ENCODE measurements at places on chromosomes 1 and 21. TPM values are rescaled to one million over a fixed set of nuclear protein-coding genes. Genes with fewer than 3 reads are reported as not detected.

GRCh38 chr21:45225741-45226327, 61.9 kb downstream of the POFUT2 start:
- no peak for DNase-seq

DNA sequence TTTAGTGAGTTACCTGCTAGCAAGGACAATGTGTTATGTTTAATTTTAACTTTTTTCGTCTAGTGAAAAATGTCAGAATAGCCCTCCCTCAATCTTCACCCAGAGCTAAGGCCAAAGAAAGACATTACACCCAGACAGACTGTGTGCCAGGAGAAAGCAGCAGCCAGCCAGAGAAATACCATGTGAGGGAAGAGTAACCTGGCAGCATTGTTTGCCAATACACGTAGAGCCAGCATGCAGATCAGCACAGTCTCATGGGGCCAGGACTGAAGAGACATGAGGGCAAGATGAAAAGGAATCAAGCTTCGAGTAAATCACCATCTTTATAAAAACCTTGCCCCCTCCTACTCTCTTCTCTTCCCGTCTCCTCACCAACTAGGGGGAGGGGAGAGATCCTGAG, 88.5 kb upstream of the ADAR start:
- DNase-seq = no peak

Gene SHE
- 4.2 TPM for total RNA-seq

GRCh38 chr21:37063433-37063832, 9.4 kb downstream of the PIGP start:
- DNase-seq = no peak

GRCh38 chr1:92583821-92584760, 97.4 kb upstream of the GFI1 start:
- DNase-seq = no peak

DNA sequence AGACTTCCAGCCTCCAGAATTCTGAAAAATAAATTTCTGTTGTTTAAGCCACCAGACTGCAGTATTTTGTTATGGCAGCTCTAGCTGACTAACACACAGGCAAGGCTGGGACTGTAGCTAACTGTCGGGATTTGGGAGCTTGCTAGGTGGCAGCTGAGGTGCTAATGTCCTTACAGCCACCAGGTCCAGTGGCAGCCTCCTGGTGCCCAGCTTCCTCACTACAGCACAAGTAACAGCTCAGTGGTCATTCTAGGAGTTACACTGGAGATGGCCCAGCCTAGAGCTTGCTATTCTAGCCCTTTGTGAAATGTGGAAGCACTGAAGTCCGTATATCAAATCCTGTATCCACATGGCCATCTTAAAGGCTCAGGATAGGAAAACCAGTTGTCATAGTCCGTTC, 4.3 kb upstream of the C1orf115 start:
- no peak for DNase-seq

Gene S100A3
- 88.0 TPM for total RNA-seq

- no peak for DNase-seq
These were observed 240.2 kb upstream of the PTBP2 start for GRCh38 chr1:96481409-96481808.

Gene KCNT2
- 0.34 TPM for total RNA-seq

GRCh38 chr1:13663969-13664368, 36.0 kb upstream of the PRDM2 start:
- DNase-seq = no peak

- no peak for DNase-seq
These were observed 288.7 kb downstream of the SPATA17 start for GRCh38 chr1:217919683-217920388.

Gene ADORA3
- total RNA-seq = 2.0 TPM

- DNase-seq = no peak
These were observed 6.9 kb upstream of the TRIM17 start for GRCh38 chr1:228423404-228424053.

GRCh38 chr1:153277852-153278251, 18.4 kb downstream of the LORICRIN start:
- DNase-seq = no peak

GRCh38 chr1:101957771-101958170, 39.0 kb downstream of the OLFM3 start:
- DNase-seq = no peak

Gene OR2AK2
- not detected for total RNA-seq

DNA sequence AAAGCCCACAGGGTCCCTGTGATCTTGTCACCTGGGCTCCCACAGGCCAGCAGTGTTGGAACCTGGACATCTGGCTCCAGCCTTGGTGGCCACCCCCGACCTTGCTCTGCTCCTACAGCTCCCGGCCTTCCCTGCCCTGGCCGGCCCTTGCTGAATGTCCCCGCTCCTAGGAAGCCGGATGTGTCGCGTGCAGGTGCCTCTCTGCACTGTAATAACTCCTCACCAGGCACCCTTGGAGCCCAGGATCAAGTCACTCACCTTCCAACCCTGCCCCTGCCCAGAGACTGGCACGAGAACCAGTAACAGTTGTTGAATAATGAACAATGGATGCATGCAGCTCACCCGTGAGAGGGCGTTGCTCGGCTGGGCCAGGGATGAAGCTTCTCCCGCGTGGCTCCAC, 12.1 kb downstream of the PDE9A start:
- no peak for DNase-seq

Gene TNFRSF1B
- total RNA-seq = 35.2 TPM

DNA sequence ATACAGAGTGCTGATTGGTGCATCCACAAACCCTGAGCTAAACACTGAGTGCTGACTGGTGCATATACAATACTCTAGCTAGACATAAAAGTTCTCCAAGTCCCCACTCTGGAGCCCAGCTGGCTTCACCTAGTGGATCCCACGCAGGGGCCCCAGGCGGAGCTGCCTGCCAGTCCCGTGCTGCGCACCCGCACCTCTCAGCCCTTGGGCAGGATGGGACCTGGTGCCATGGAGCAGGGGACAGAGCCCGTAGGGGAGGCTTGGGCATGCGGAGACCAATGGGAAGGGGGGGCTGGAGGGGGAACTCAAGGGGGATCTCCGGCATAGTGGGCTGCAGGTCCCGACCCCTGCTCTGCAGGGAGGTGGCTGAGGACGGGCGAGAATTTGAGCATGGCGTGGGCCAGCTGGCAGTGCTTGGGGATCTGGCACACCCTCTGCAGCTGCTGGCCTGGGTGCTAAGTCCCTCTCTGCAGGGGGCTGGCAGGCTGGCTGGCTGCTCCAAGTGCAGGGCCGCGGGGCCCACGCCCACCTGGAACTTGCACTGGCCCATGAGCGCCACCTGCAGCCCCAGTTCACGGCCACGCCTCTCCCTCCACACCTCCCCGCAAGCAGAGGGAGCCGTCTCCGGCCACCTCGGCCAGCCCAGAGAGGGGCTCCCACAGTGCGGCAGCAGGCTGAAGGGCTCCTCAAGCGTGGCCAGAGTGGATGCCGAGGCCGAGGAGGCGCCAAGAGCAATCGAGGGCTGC, 104.9 kb downstream of the NTMT2 start:
- DNase-seq = no peak

Gene ERICH3
- not detected for total RNA-seq

DNA sequence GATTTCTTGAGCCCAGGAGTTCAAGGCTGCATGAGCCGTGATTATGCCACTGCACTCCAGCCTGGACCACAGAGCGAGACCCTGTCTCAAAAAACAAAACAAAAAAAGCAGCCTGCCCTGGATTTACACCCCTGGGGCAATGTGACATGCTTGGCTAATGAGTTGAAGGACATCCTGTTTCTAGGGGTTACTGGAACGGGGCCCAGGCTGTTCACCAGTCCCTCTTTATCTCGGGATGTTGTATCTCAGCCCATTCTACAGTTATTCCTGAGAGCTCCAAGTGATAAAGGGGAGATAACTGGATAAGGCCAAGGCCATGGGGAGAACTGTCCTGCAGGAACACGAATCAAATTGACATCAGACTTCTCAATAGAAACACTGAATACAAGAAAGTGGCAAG, 21.7 kb upstream of the S100A2 start:
- DNase-seq = no peak

DNA sequence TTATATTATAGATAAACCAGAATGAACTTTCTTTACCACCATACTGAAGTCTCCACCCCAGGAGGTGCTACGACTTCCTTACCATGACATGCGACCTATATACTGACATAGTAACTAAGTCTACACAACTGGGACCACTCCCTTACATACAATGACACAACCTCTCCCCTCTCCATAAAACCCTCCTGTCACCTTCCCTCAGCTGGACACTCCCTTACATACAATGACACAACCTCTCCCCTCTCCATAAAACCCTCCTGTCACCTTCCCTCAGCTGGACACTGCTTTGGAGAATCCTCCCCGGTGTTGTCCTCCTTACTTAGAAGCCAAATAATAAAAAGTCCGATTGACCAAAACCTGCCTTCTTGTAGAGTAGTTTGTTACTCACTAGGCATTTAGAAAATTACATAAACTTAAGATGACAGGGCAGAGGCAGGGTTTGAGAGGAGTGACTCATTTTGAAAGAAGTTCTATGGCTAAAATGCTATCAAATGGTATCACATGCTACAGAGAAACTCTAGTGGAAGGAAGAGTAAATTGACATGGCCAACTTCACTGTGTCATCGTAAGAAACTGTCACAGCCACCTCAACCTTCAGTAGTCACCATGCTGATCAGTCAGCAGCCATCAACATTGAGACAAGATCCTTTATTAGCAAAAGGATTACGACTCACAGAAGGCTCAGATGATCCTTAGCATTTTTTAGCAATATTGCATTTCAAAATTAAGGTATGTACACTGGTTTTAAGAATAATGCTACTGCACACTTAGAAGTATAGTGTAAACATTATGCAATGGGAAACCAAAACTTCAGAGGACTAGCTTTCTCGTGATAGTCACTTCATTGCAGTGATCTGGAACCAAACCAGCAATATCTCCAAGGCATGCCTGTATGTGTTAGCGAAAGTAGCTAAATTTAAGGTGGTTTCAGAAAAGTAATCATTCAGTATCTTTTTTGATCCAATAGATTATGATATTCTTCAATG, 56.4 kb downstream of the AHCTF1 start:
- no peak for DNase-seq

Gene SLC19A2
- 22.9 TPM for total RNA-seq

DNA sequence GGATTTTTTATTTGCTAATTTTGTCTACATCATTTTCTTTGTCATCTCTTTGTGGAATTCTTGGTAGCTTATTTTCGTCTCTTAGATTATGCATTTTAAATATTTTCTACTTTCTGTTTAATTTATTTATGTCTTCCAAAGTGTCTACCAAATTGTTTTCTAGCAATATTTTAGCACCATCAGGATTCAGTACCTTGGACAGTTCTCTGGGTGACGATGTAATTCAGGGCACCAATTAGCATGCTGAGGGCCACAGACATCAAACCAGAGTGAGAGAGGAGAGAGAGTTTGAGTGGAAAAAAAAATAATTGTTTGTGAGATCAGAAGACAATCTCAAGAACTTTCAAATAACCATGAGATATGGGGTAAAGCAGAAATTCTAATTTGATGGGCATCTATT, 169.8 kb upstream of the CXADR start:
- no peak for DNase-seq

DNA sequence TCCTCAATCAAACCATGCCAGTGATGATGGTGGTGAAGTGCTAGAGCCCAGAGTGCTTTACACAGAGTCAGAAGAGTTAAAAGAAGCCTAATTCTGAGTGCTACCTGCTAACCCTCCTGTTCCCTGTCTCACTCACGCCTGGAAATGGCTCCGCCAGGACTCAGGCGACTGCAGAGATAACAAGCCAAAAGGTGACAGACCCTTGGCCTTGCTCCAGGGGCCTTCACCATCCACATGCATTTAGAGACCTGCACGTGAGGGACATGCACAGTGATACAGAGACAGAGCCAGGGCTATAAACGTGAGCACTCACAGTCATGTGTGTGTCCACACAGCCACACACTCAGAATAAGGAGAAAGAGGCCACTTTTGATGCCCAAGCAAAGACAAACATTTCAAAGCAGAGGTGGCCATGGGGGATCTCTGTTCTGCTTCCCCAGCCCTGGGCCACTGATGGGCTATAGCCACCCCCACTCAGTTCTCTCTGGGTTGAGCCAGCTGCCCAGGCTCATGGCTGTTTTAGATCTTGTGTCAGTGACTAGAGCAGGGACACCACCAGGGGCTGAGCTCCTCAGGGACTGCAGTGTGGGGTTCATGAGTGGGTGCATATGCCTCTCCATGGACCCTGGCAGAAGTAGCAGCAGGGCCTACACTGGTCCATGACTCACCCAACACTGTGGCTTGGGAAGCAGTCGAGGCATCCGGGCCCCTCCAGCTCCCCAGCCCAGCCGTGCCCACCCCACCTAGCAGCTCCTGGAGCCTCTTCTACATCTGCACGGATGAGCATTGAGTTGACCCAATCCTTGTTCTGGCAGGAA, 117.2 kb downstream of the EPHB2 start:
- no peak for DNase-seq

- no peak for DNase-seq
These were observed 61.3 kb upstream of the MUTYH start for GRCh38 chr1:45401524-45401923.

- DNase-seq = no peak
These were observed 194.6 kb downstream of the ST6GALNAC3 start for GRCh38 chr1:76269155-76269554.

Gene ATP1A1
- total RNA-seq = 558 TPM

- no peak for DNase-seq
These were observed 544 bp upstream of the CCT8 start for GRCh38 chr21:29074007-29074376.

- DNase-seq = no peak
These were observed 69.5 kb downstream of the EDEM3 start for GRCh38 chr1:184685116-184685515.

Gene LRIG2
- 7.9 TPM for total RNA-seq

Gene A3GALT2
- total RNA-seq = not detected

GRCh38 chr21:41227357-41228005, 59.5 kb downstream of the BACE2 start:
- no peak for DNase-seq

DNA sequence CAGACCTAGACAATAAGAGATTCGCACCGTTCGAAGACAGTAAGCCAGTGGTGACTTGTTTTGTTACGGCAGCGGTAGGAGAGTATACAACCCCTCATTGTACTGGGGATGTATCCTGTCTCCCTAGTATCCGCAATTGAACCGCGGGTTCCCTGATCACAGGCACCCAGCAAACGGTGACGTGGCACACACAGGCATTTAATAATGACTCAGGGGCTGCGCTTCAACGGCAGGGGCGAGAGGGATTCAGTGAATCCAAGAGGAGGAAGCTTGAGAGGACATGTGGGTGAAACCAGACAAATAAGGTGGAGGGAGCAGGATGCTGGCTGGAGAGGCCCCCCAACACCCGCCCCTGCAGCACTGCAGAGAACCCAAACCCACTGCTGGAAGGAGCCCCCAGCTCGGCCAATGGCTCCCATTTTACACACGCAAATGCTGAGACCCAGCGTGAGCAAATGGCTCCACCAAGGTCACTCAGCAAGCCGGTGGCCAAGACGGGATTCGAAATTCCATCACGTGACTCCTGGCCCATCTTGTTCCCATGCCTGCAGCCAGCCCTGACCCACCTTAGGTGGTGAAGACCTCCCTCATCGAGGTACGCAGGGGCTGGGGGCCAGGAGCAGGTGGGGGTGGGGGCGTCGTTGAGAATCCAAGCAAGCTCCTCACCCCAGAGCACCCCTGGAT, 149.9 kb downstream of the SYF2 start:
- no peak for DNase-seq

Gene GBP6
- total RNA-seq = 0.57 TPM
